ENCODE measurements at places on chromosomes 5 and 9.

DNA sequence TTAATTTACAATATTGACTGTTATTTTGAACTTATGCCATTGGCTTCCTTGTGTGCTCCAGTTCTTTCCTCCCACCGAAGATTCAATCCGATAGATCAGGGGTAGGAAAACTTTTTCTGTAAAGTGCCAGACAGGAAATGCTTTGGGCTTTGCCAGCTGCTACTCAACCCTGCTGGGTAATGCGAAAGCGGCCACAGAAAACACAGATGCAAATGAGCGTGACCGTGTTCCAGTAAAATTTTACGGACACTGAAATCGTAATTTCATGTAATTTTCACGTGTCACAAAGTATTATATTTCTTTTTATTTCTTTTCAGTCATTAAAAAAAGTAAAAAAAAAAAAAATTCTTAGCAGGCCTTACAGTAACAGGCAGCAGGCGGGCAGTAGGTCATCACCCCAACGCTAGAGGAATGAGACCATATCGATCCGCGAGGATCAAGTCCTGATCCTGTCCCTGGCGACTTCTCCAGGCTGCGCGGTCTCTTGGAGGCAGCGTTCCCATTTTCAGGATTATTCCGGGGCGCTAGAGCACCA, 599 bp downstream of the NMRK1 start:
- DNase-seq, result no peak

- DNase-seq, result no peak
Measured at GRCh38 chr5:144151026-144151425, 19.4 kb downstream of the YIPF5 start.

- DNase-seq, result no peak
Measured at GRCh38 chr9:136339958-136340310, 12.6 kb downstream of the GPSM1 start.

DNA sequence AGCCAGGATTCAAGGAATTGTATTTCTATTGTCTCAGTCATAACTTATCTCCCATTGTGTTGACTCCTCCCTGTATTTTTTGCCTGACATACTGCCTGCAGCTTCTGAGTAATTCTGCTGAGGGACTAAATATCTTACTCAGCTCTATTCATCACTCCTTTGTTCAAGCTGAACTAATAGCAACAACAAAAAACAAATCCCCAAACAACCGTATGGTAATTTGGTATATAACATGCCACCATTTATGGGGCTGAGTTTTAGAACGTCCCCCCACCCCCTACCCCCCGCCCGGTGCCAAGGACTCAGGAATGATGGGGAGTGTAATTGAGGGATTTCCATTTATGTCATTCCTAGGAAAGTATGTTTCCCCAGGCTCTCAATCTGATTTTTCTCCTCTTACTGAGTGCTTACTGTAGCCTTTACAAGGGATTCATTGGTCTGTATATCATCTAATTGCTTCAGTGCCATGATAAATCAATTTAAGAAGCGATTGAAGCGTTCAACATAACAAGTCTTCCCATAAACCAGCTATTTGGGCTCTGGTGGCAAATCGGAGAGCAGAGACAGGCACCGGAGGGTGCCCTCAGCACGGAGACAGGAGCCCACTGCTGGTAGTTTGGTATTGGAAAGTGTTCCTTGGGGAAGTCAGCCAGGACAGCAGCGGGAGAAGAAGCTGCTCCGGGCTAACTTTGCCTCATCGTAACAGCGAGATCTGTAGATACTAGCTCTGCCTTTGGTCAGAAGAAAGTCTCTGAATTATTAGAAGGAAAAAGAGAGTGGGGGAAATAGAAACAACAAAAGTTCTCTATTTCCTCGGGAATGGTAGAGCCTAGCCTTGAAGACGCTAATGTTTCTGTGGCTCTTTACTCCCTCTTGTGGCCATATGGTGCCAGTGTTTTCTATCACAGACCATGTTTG, 40.7 kb upstream of the HSD17B4 start:
- DNase-seq, result peak; percentile 19

DNA sequence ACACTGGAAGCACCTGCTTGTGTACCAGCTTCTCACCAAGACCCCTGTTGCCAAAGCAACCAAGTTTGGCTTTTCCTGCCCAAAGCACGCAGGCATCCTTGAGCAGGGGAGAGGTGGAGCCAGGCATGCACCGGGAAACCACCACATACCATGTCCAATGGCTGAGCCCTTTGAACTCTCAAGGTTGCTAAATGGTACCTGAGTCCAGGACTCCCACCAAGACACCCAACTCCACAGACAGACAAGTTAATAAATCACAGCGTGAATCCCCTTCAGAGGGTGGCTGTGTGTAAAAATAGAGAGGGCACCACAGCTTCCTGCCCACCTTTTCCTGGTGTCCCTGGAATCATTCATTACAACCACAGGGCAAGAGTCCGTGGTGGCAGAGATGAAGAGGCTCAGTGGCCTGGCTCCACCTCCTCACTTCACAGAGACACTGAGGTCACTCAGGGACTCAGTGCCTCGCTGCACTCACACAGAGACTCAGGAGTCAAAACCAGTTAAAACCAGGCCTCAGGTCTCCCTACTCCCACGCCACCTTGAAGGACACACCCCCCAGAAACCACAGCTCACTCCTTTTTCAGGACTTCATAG, 143.7 kb downstream of the C5orf15 start:
- no peak for DNase-seq

DNA sequence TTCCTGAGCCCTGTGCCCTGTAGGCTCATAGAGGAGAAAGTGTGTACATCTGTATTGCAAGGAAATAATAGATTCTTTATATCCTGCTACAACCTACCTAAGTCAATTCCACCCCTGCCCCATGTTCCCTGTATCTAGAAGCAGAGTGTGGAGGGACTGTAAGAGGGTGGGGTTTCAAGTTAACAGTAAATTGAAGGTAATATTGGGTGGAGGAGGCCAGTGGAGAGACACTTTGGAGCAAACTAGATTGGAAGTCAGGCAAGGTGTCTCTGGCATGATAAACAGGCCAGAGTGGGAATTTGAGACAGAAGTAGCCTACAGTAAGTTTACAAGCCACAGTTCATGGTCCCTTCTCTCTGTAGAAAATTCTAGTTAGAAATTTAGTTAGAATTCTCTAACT, 2.3 kb upstream of the HEMGN start:
- DNase-seq, result no peak

DNA sequence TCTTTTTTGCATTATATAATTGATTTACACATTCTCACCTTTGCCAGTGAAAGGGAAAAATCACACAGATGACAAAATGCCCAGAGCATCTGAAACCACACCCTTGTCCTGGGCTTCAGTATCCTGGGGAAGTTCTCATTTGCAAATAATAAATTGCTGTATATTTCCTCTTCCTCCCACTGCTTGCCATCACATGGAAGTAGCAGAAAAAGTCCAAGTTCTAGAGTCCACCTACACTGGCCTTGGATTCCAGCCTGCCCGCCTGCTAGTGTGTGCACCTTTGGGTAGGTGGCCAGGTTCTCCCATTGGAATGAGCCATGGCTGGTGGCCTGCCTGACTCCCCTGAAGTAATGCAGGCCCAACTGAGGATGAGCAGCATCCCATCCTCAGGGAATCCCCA, 149.4 kb downstream of the GADD45G start:
- no peak for DNase-seq

DNA sequence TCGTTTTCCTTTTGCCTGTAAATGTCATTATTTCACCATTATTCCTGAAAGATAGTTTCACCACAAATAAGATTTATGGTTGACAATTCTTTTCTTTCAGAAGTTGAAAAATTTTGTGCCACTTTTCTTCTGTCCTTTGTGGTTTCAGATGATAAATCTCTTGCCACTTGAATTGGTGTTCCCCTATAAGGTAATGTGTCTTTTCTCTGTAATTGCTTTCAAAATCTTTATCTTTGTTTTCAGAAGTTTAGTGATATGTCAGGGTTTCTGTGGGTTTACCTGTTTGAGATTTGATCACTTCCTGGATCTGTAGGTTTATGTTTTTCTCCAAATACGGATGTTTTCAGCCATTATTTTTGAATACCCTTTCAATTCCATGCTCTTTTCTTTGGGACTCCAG, 14.6 kb downstream of the RASA1 start:
- no peak for DNase-seq

DNA sequence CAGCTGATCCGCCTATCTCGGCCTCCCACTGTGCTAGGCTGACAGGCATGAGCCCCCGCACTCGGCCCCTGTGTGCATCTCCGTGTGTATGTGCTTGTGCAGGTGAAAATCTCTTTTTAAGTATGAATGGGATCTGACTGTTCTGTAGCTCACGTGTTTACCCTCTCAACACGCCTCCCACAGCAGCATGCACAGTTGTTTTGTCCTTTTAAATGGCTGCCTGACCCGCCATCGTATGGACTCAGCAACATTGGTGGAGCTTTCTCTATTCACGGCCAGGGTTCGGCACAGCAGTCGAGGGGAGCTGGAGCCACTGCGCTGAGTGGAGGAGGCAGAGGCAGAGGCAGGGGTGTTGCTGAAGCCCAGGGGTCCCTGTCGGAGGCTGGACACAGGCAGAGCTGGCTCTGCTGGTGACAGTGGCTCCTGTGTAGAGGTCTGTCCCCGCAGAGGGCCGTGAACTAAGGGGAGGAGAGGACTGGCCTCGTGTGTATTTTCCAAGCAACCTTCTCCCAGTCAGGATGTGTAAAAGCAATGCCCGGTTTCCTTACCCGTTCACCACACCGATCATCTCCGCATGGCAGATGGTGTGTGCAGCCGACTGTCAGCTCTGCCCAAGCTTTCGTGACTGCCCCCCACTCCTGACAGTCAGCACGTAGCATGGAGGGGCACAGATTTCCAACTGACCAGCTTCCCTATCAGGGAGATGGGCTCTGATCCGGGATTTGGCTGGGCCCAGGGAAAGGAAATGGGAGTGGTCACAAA, 37.3 kb downstream of the MRPL36 start:
- no peak for DNase-seq

- DNase-seq, result no peak
Measured at GRCh38 chr5:38500573-38501260, 55.7 kb downstream of the LIFR start.

- DNase-seq, result no peak
Measured at GRCh38 chr5:79865579-79865978, 125.5 kb downstream of the MTX3 start.

All from stimulated activated CD8-positive, alpha-beta memory T cell treated with anti-CD3 and anti-CD28 coated beads, Interleukin-7, amount 100 ng/mL, for 1 hour (primary cell).